ENCODE measurements at places on chromosomes 11 and 22. TPM values are rescaled to one million over a fixed set of nuclear protein-coding genes. Genes with fewer than 3 reads are reported as not detected.

Gene PIWIL4
- 10.2 TPM for total RNA-seq

GRCh38 chr11:93132836-93133235, 65.0 kb downstream of the SLC36A4 start:
- no peak for DNase-seq
- H3K4me1 ChIP-seq, result no peaks in the 10 kb centered on the region

- H3K27me3 ChIP-seq, result no peaks in the 10 kb centered on the region
- H3K27ac ChIP-seq, result no peak overlapping the region
- no peak overlapping the region for H3K4me3 ChIP-seq
Measured at GRCh38 chr11:116990061-116990473, 108.2 kb downstream of the SIK3 start.

Gene SMTNL1
- not detected for total RNA-seq

- H3K27me3 ChIP-seq, result no peaks in the 10 kb centered on the region
- peak; percentile 12 for DNase-seq
- H3K4me1 ChIP-seq, result no peaks in the 10 kb centered on the region
- no peaks in the 10 kb centered on the region for H3K36me3 ChIP-seq
- no peak overlapping the region for H3K4me3 ChIP-seq
Measured at GRCh38 chr11:29159552-29160465, 857.0 kb downstream of the KCNA4 start.

Gene CNTF
- total RNA-seq, result 3.2 TPM

GRCh38 chr22:30859714-30860095, 108.9 kb downstream of the MORC2 start:
- H3K4me1 ChIP-seq, result peaks cover 3% of the 10 kb centered on the region
- H3K27me3 ChIP-seq, result no peaks in the 10 kb centered on the region
- peak; percentile 4 for DNase-seq
- no peaks in the 10 kb centered on the region for H3K36me3 ChIP-seq
- no peak overlapping the region for H3K27ac ChIP-seq

DNA sequence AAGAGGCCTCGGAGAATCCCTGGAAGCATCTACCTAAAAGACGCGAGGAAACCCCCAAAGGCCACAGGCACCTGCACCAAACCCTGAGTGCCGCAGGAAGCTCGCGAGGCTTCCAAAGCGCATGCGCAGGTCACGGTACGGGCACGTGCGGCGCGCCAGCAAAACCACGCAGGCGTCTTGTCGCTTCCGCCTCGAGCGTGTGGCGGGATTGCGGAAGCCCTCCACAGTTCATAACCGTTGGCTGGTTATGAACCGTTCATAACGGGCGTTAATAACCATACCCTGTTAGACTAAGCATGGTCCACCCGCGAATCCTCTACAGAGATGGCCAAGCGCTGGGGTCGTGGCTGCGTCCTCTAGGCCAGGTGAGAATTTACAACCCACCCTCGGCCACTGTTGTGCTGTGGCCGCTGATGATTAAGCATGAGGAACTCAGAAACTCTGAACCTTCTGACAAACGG, 46.4 kb downstream of the MORC2 start:
- H3K4me3 ChIP-seq, result no peak overlapping the region
- peaks cover 18% of the 10 kb centered on the region for H3K36me3 ChIP-seq
- DNase-seq, result no peak
- H3K27me3 ChIP-seq, result no peaks in the 10 kb centered on the region

Gene PKP3
- 102 TPM for total RNA-seq

GRCh38 chr11:82859750-82860149, 40.5 kb downstream of the PRCP start:
- H3K4me3 ChIP-seq, result no peak overlapping the region
- no peaks in the 10 kb centered on the region for H3K4me1 ChIP-seq
- no peaks in the 10 kb centered on the region for H3K36me3 ChIP-seq
- H3K27me3 ChIP-seq, result no peaks in the 10 kb centered on the region
- no peak overlapping the region for H3K27ac ChIP-seq

GRCh38 chr11:57942808-57943207, 80.9 kb upstream of the OR9Q1 start:
- H3K27me3 ChIP-seq, result peaks cover 6% of the 10 kb centered on the region
- no peak overlapping the region for H3K4me3 ChIP-seq
- no peak for DNase-seq
- H3K36me3 ChIP-seq, result no peaks in the 10 kb centered on the region
- H3K4me1 ChIP-seq, result no peaks in the 10 kb centered on the region

DNA sequence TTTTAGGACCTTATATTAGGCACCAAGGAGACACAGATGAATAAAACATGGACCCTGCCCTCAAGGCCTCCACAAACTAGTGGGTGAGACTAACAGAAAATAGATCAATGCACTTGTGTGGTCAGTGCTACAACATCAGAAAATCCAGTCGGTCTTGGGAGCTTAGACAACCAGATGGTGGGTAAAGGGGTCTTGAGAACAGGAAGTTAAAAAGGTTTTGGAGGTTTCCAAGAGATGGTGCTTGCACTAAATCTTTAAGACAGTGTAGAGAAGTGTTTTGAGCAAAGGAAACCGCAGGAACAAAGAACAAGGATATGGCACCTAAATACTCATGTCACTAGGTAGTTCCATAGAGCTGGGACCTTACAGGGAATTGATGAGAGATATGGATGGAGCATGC, 56.2 kb downstream of the GALNT18 start:
- H3K36me3 ChIP-seq, result no peaks in the 10 kb centered on the region
- no peak overlapping the region for H3K27ac ChIP-seq
- H3K4me1 ChIP-seq, result no peaks in the 10 kb centered on the region
- H3K4me3 ChIP-seq, result no peak overlapping the region
- no peaks in the 10 kb centered on the region for H3K27me3 ChIP-seq

- H3K36me3 ChIP-seq, result no peaks in the 10 kb centered on the region
- H3K27me3 ChIP-seq, result no peaks in the 10 kb centered on the region
- no peak for DNase-seq
- H3K27ac ChIP-seq, result no peak overlapping the region
Measured at GRCh38 chr11:10287140-10287539, 6.9 kb downstream of the SBF2 start.

Gene MUC5B
- 1.2 TPM for total RNA-seq

DNA sequence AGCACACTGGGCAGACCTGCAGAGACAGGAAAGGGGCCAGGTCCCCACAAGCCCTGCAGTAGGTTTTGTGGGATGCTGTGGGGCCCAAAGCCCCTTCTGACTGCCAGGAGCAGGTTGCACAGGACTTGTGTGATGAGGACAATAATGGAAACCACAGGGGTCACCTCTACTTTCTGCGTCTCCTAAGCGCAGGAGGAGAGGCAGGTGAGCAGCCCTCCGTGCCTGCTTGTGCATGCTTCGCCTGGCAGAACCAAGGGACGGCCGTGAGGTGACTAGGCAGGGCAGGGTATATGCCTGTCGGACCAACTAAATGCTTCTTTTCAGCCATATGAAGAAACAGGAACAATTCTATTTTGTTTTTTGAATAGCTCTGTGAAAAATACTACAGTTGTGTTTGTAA, 77.9 kb upstream of the PITPNB start:
- DNase-seq, result no peak
- H3K4me1 ChIP-seq, result peaks cover 7% of the 10 kb centered on the region
- H3K27me3 ChIP-seq, result no peaks in the 10 kb centered on the region
- H3K27ac ChIP-seq, result no peak overlapping the region

DNA sequence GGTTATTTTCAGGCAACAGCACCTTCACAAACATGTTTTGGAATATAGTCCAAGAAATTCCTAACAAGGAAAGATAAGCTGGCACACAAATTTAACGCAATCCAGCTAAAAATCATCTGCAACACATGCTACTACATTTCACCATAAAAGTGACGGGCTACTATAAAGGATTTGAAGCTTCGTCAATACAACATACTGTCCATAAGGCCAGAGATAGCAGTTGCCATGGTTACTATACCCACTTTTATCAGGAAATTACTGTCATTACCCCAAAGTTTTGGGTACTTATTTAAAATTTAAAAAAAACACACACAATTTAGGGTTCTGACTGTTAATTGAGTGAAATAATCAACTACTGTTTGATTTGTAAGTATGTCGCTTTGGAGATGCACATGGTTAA, 6.9 kb downstream of the PHF21A start:
- no peak for DNase-seq
- H3K27ac ChIP-seq, result peak overlapping the region; percentile 63
- H3K27me3 ChIP-seq, result no peaks in the 10 kb centered on the region
- H3K4me1 ChIP-seq, result peaks cover 5% of the 10 kb centered on the region

DNA sequence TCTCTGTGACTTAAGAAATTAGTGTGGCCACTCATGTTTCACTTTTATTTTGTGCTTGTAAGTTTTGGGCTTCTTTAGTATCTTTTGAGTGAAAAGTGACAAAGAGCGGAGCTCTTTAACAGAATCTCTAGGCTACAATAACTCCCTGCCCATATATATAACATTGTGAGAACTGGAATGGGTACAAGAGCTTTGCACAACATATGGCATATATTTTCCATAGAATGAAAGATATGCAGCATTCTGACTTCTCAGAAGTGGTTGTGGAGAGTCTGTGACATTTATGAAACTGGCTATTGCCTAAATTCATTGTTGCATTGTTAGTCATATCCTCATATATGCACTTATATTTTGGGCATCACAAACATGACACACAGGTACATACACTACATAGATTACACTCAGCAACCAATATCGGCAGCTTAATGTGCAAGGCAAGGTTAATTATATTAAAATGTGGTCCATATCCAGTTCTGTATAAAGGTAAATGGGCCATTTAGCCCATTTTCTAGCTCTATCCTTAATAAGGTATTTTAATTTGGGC, 1148.2 kb downstream of the FAM181B start:
- H3K4me3 ChIP-seq, result no peak overlapping the region
- DNase-seq, result no peak
- no peaks in the 10 kb centered on the region for H3K4me1 ChIP-seq
- no peak overlapping the region for H3K27ac ChIP-seq
- H3K27me3 ChIP-seq, result no peaks in the 10 kb centered on the region

GRCh38 chr11:19557720-19558140, 154.9 kb upstream of the NAV2 start:
- H3K4me1 ChIP-seq, result no peaks in the 10 kb centered on the region
- H3K4me3 ChIP-seq, result no peak overlapping the region
- peak; percentile 57 for DNase-seq
- peaks cover 5% of the 10 kb centered on the region for H3K27me3 ChIP-seq
- no peaks in the 10 kb centered on the region for H3K36me3 ChIP-seq

DNA sequence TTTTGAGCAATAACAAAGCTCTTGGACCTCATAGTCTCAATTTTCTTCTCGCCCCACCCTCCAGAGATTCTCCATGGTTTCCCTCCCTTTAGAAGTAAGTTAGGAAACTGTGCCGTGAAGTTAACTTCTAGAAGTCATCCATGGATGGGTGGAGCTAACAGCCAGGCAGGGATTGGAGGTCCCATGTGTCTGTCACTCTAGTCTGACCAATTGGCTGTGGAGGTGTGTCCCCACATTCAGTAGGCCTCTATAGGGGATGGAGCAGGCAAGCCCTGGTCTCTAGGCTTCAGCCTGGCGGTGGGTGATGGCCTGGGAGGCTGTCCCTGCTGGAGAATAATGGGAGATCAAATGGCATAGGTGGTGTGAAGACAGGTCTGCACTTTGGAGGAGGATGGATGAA, 50.7 kb downstream of the TP53I11 start:
- no peak overlapping the region for H3K27ac ChIP-seq
- H3K4me3 ChIP-seq, result no peak overlapping the region
- no peaks in the 10 kb centered on the region for H3K4me1 ChIP-seq
- DNase-seq, result peak; percentile 75
- no peaks in the 10 kb centered on the region for H3K27me3 ChIP-seq
- H3K36me3 ChIP-seq, result no peaks in the 10 kb centered on the region

Gene OR52N4
- total RNA-seq, result not detected

DNA sequence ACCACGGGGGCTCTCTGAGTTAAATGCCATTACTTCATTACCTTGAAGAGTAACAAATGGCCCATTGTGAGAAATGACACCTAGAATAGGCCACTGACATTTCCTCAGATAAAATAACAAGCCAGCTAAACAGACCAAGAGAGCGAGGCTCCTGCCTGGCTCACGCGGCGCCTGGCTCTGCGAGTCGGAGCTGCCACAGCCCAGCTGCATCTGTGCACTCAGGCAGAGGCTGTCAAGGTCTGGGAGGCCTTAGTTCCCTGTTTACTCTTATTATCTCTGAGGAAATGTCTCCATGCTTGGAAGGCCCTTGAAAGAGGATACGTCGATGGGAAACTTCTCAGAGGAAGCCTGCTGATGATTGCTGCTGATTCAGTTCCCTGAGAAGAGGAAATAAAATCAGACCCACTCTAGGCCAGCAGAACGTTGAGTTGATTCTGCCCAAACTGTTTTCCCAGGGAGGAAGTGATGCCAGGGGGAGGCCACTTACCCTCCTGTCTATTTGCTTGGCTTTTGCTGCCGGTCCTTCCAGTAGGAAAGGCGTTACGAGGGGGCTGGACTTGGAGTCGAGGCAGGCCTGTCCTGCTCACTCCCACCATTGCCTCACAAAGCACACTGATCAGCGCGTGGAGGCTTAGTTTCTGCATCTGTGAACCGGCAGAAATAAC, 208.8 kb downstream of the TBC1D22A start:
- peaks cover 2% of the 10 kb centered on the region for H3K4me1 ChIP-seq
- no peak overlapping the region for H3K4me3 ChIP-seq
- no peaks in the 10 kb centered on the region for H3K36me3 ChIP-seq
- H3K27ac ChIP-seq, result no peak overlapping the region
- no peaks in the 10 kb centered on the region for H3K27me3 ChIP-seq
- DNase-seq, result no peak

GRCh38 chr11:117606790-117607189, 190.2 kb downstream of the DSCAML1 start:
- no peaks in the 10 kb centered on the region for H3K36me3 ChIP-seq
- no peak for DNase-seq
- H3K4me1 ChIP-seq, result no peaks in the 10 kb centered on the region

Gene MAP6
- total RNA-seq, result not detected

DNA sequence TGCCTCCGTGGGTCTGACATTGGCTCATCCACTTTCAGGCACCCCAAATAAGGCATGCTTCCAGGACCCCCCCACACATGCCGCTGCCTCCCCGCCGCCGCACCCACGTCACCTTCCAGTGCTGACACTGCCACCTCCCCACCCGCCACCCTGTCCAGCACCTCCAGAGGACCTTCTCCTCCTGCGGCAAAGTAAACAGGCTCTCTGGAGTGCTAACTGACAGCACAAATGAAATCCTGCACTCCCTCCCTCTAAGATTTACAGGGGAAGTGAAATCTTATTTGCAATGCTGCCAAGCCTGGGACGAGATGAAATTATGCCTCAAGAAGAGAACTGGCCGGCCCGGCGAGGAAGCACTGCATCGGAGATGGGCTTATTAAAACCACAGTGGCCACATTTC, 35.3 kb downstream of the MACROD1 start:
- no peaks in the 10 kb centered on the region for H3K36me3 ChIP-seq
- H3K4me3 ChIP-seq, result no peak overlapping the region
- no peaks in the 10 kb centered on the region for H3K27me3 ChIP-seq

Gene TSSK2
- not detected for total RNA-seq

Measured in K562 (cell line).